ENCODE measurements at places on chromosomes 16 and 17.

DNA sequence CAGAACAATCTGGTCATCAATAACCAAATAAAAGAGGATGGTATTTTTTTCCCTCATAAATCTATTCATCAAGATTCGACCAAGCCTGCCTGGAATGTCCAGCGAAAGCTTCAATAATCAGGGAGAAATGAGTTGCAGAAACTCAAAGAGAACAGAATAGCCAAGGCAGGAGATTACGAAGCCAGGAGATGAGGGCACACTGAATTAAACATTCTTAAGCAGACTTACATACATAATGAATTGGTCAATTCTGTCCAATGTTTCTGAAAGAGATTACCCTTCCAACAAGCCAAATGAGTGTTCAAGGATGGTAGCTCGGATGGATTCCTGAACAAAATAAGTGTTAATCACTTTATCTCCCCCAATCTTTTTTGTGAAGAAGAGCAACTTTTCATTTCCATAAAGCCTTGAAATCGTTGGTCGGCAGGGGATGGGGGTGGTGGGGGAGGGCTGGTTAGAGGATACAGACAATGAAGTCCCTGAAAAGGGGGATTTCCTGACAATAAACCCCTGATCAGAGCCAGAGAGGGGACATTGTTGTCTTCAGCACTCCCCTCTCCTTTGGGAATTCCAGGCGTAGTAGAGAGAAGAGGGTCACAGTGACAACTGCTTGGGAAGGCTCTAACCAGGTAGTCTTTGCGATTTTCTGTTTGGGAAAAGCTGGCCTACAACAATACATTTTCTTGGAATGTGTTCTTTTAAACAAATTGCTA is 20.7 kb downstream of the TOX3 start:
- DNase-seq, result no peak

- no peak for DNase-seq
These were observed 40.6 kb upstream of the CDH5 start for GRCh38 chr16:66325717-66326376.

- no peak for DNase-seq
These were observed 2.6 kb downstream of the HSD17B2 start for GRCh38 chr16:82037666-82038065.

GRCh38 chr16:4704913-4705312 is 11.6 kb downstream of the NUDT16L1 start:
- no peak for DNase-seq

DNA sequence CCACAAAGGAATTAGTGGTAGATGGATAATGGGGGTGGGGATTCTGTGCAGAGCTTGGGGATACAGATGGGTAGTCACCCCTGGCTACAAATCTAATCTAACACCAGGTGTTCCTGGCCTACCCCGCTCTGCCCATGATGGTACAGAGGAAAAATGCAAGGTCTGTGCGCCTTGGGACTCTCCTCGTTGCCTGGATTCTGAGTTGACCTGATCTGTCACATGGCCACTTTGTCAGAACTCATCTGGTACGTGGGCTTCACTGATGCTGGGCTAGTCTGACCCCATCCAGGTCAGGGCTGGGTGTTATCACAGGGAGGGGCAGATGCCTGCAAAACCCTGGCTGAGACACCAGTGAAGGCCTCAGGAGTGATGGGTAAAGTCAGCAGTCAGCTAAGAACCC is 5.2 kb downstream of the ZNF764 start:
- no peak for DNase-seq

DNA sequence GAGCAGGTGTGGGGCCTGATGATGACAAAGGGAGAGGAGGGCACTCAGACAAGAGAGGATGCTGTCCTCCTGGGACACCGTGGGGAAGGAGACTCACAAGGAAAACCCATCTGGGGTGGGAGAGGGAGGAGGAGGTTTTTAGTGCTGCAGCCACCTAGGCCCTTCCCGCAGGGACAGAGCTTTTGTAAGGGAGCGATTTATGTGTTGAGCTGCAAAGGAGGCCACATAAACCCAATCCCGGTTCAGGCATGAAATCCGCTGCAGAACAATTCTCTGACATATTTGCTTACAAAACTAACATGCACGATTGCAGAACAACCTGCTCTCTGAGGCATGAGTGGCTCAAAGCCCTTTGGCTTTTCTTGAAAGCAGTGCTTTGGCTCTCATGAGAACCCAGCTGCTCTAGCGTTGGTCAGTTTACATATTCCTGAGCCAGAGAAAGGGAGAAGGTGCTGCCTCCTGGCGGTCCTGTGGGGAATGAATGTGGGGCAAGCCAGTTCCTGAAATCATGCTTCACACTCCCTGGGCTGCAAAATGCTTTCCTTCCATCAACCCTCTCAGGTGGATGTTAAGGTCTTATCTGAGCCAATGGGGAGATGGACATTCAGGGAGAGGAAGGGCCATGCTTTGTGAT is 122.4 kb upstream of the NLRP1 start:
- peak; percentile 19 for DNase-seq

GRCh38 chr17:67085406-67085805 is 41.1 kb downstream of the CACNG1 start:
- DNase-seq, result no peak

GRCh38 chr17:59387351-59388068 is 56.1 kb downstream of the YPEL2 start:
- no peak for DNase-seq

DNA sequence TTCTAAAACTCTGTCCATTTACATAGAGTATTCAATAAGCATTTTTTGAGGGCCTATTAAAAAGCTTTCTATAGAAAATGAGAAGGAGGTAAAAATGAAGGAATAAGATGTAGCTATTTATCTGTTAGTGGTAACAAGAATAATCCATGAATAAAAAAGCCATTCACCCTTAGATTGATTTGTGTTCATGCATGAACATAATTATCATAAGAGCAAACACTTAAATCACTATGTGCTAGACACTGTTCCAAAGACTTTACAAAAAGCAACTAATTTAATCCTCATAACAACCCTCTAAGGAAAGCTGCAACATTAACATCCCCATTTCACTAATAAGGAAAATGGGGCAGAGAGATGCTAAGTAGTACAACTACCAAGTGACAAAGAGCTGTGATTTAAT is 6.6 kb downstream of the CCDC47 start:
- DNase-seq, result no peak

- DNase-seq, result no peak
These were observed 25.4 kb downstream of the BANP start for GRCh38 chr16:87976665-87977064.

DNA sequence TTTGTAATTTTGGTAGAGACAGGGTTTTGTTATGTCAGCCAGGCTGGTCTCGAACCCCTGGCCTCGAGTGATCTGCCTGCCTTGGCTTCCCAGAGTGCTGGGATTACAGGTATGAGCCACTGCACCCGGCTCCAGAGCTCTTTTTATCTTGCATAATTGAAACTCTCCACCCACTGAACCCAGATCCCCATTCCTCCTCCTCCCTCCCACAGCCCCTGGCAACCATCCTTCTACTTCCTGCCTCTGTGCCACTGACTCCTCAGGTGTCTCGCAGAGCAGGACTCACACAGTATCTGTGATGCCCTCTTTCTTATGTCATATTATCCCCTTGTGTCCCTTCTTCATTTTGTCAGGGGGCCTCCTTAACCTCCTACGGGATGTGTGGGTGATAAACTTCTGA is 340.7 kb downstream of the SLC39A11 start:
- DNase-seq, result no peak

- DNase-seq, result no peak
These were observed 516.2 kb downstream of the HAPSTR1 start for GRCh38 chr16:9607515-9608230.

GRCh38 chr17:37212179-37212578 is 163.6 kb upstream of the C17orf78 start:
- DNase-seq, result no peak

- no peak for DNase-seq
These were observed 1.6 kb downstream of the HS3ST6 start for GRCh38 chr16:1916640-1916990.

DNA sequence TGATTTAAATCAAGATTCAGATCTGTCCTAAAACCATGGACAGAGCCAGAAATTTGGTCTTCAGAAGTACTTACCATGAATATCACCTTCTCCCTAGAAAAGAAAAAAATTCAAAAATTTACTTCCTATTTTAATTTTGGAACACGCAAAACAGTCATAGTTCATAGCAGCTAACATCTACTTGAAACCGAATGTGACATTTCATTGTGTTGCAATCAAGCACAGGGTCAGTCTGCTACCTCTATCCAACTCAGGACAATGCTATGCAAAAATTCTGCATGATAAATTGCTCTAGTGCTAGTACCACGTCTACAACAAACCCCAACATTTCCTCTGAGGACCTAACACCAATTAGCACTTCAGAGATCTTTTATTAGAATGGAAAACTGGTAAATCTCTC is 7.7 kb downstream of the JPT1 start:
- DNase-seq, result no peak

GRCh38 chr17:10798910-10799309 is 5.0 kb downstream of the TMEM238L start:
- no peak for DNase-seq

- no peak for DNase-seq
These were observed 708.0 kb upstream of the SOX9 start for GRCh38 chr17:71412803-71413202.

DNA sequence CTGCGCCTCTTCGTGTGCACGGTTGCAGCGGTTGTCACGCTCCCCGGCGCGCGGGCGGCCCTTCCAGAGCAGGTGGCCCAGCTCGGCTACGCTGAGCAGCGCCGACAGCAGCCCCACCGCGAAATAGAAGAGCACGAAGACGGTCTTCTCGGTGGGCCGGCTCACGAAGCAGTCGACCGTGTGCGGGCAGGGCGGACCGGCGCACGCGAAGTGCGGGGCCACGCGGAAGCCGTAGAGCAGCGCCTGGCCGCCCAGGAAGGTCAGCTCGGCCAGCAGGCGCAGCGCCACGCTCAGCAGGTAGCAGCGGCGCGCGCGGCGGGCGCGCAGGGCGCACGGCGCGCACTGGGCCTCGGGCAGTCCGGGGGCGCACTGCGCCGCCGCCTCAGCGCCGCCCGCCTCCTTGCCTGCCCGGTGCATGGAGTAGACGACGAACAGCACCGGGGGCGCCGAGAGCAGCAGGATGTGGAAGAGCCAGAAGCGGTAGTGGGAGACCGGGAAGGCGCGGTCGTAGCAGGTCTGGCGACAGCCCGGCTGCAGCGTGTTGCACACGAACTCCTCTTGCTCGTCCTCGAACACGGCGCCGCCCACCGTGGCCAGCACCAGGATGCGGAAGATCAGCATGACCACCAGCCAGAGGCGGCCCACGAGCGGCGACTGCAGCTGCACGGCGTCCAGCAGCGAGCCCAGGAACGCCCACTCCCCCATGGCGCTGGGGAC is 1.3 kb downstream of the GJD3 start:
- peak; percentile 52 for DNase-seq

- DNase-seq, result no peak
These were observed 13.1 kb downstream of the MPHOSPH6 start for GRCh38 chr16:82156761-82157533.

GRCh38 chr17:15436473-15437302 is 30.7 kb downstream of the CDRT4 start:
- no peak for DNase-seq

GRCh38 chr16:56728980-56729734 is 772 bp upstream of the NUP93 start:
- DNase-seq, result no peak

- DNase-seq, result no peak
These were observed 195.5 kb downstream of the FTO start for GRCh38 chr16:53899431-53899830.

- DNase-seq, result no peak
These were observed 12.5 kb downstream of the DCAKD start for GRCh38 chr17:45038728-45039634.

GRCh38 chr16:69340095-69340644 is 598 bp downstream of the NIP7 start:
- DNase-seq, result no peak

DNA sequence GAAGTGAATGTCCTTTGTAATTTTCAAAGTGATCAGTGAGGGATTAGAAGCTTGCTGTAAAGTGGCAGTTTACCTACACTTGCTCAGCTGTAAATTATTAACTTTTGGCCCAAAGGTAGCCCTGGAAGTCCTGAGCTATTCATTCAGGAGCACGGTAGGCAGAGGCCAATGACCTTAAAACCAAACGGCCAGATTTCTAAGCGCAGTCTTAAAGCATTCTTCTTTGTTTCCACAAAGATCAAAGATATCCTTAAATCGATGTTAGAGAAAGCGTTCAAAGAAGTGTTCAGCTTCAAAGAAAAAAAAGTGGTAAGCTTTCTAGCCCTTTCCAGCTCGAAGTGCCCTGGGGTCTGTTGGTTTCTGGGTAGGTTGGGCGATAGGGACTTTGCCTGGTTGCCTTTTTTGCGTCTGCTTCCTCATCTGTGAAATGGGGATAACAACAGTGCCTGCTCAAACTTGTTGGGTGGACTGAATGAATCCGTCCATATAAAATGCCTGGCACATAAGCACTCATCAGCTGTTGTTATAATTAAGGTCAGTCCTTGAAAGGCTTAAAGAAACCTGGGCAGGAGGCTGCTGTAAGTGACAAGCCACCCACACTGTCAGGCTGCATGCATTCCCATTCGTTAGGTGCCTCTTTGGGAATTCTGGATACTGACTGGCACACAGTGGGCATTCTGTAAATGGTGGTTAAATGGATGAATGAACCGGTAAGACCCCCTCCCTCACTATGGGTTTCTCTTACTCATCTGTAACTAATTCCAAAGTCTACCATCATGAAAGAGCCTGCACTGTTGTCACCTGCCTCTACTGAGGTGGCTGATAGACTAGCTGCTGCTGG is 113.2 kb downstream of the PRKCA start:
- no peak for DNase-seq

DNA sequence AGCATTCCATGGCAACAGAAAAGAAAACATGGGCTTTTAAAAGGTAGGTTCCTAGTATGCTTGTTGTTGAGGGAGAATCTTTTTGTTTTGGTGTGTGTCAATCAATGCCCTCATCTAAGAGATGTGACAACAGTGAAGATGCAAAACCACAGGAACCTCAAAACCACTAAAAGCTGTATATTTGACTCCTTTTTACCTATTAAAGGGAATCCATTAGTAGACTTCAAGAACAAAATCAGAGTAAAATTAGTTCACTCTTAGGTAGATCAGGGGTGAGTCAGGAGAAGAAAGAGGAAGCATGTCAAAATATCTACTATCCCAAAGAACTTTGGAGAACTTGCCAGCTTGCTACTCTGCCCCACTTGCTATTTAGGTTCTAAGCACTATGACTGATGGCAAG is 89.1 kb downstream of the CDK5R1 start:
- no peak for DNase-seq

- no peak for DNase-seq
These were observed 800 bp downstream of the ZNF747 start for GRCh38 chr16:30533748-30534367.

GRCh38 chr17:28744104-28744971 is 527 bp downstream of the TRAF4 start:
- DNase-seq, result peak; percentile 43

GRCh38 chr17:44117351-44117750 is 6.1 kb downstream of the HDAC5 start:
- DNase-seq, result no peak

All from NCI-H1930 (cell line).